Daoy (cell line): ENCODE measurements at places on chromosomes 7 and 10. TPM values are rescaled to one million over a fixed set of nuclear protein-coding genes. Genes with fewer than 3 reads are reported as not detected.

Gene ACTL6B
- total RNA-seq: not detected in 2 replicates

Gene TMEM196
- not detected in 2 replicates for total RNA-seq

Gene SPOCK2
- 0.29 TPM in 1 of 2 replicates, not detected in the other for total RNA-seq

DNA sequence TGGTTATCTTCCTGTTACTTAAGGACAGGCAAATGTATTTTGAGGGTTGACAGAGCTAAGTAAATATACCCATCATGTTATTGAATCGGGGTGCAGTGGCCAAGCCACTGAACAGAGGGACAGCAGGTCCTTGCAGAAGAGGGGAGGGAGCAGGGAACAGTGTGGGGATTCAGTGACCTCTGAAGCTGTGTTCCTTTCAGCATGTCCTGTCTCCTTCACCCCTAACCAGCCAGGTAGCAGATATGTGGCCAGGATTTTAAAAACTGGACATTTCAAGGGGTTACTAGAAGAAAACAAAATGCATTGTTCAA lies 12.7 kb downstream of the ANK3 start:
- DNase-seq: no peak

GRCh38 chr7:30923009-30923773 lies 11.5 kb downstream of the AQP1 start:
- DNase-seq: no peak

- DNase-seq: no peak
These were observed 28.2 kb downstream of the COL1A2 start for GRCh38 chr7:94422827-94423460.
